Activated CD8-positive, alpha-beta memory T cell treated with anti-CD3 and anti-CD28 coated beads for 4 hours (primary cell): ENCODE measurements at places on chromosomes 7 and 10.

DNA sequence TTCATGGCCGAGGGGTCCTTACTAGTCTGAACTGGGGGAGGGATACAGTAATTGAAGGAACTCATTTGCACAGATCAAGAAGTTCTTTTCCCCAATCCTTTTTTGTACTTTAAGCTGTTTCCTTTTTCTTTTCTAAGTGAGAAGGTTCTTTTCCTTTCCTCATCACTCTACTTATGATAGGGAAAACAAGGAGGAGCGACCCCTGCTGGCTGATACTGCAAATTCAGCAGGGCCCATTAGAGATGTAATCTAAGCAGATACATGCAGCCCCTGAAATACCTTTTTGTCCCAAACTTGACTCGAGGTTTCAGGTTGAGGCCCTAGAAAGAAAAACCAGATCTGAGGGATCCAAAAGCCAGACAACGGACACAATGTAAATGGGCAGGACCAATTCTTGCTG is 305.5 kb downstream of the DNAJB9 start:
- no peak for DNase-seq

DNA sequence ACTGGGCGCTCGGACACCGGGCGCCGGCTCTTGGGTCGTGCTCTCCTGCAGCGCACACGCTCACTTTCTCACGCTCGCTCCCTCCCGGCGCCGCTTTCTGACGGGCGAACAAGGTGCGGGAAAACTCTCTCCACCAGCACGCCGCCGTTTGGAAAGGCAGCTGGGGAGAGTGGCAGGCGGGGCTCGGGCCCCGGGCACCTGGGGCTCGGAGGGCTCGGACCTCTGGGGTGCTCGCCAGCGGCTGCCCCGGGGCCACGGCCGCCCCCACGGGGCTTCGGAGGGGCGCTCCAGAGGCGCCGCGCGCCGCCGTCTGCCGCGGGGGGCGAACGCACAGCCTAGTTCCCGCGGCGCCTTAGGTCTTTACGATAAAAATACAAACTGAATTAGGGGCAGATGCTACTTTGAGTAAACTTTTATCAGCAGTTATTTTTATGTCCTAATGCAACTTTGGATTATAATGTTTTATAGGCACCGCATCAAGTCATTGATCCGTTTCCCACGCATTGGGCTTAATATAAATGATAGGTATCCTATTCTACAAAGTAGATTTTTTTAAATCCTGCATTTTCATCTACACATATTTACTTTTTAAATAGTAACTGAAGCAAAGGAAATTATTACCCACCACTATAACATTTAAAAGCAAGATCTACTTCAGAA is 535 bp upstream of the EPC1 start:
- DNase-seq: no peak

DNA sequence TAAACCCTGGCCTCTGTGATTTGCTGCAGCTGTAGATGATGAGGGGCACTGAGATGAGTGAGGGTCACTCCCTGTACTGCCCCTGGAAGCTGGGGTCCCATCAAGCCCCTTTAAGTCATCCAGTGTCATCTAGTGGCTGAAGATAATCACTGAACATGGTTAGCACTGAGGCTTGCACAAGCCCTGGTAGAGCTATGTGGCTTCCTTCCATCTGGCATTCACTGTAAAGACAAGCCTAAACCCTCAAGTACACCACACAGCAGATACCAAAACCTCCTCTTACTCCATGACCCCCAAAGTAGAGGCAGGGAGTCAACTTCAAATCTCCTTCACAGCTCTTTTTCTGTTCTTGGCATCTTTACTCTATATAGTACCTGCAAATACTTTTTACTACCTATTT is 72.7 kb upstream of the MRLN start:
- DNase-seq: no peak

GRCh38 chr7:88432301-88432700 is 125.6 kb upstream of the STEAP4 start:
- no peak for DNase-seq

DNA sequence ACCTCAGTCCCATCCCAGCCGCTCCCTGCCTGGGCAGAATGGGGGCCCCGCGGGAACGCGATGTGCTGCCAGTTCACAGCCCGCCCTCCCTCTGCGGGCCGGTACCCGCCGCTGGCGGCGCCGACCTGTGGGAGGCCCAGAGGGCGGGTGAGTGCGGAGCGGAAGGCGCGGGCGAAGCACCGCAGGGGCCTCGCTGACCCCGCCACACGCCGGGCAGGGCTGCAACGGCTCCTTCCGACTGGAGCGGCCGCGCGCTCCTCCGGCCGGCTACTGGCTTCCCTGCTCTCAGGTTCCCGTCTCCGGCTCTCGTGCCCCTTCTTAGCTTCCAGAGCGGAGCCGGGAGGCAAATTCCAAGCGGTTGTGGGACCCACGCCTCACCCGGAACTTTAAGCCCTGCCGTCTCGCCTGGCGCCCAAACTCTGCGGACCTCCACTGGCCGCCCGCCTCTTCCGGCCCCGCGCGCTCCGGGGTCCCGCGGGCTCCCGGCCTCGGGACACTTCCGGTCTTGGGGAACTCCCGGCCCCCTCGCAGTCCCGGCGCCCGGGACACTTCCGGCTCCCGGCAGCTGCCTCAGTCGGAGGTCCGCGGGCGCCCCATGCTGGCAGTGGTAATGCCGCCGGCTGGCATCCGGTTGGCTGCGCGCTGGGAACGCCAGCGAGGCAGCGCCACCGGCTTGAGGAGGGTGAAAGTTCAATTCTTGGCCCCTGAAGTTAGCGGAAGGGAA is at the start of gene CYREN:
Gene CYREN (minus strand): TSS at position 434 of the 724 bp plus-strand sequence. CDS start 1,785 bp downstream, outside the sequence.
- peak; percentile 81 for DNase-seq

GRCh38 chr7:17696422-17696821 is 243.9 kb downstream of the SNX13 start:
- no peak for DNase-seq

- no peak for DNase-seq
Measured at GRCh38 chr7:156544919-156545715, 95.5 kb upstream of the RNF32 start.
